HL-60 (cell line): ENCODE measurements at places on chromosomes 11 and 22.

DNA sequence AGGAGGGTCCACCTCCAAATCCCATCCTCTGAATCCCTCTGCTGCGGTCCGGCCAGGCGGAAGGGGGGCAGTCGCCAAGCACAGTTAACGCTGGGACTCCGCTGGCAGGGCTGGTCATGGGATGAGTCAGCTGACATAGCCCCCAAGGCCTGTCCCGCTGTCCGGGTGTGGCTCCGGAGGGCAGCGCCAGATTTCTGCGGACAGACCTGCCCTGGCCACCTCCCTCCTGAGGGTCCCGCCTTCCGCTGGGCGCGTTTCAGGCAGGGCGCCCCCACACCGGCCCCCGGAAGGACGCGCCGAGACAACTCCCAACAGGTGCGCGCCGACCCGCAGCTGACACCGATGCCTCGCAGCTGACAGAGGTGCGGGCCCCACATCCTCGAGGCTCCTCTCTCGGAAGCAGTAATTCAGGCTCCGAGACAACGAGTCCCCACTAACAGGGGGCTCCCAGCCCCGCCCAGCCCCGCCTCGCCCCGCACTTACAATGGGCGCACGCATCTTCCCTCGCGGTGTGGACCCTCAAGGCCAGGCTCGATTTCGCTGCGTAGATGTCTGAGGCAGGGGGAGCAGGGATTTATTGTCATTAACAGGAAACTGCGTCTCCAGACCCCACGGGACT is 607 bp downstream of the PLAAT3 start:
- DNase-seq: no peak

GRCh38 chr22:40911772-40912171 is 39.4 kb upstream of the RBX1 start:
- no peak for DNase-seq

- DNase-seq: peak; percentile 11
Measured at GRCh38 chr11:109911488-109911887, 181.7 kb upstream of the ZC3H12C start.

GRCh38 chr22:35154937-35155387 is 89.0 kb downstream of the ISX start:
- DNase-seq: peak; percentile 8

GRCh38 chr22:24067587-24068376 is 56.7 kb downstream of the CABIN1 start:
- peak; percentile 47 for DNase-seq

DNA sequence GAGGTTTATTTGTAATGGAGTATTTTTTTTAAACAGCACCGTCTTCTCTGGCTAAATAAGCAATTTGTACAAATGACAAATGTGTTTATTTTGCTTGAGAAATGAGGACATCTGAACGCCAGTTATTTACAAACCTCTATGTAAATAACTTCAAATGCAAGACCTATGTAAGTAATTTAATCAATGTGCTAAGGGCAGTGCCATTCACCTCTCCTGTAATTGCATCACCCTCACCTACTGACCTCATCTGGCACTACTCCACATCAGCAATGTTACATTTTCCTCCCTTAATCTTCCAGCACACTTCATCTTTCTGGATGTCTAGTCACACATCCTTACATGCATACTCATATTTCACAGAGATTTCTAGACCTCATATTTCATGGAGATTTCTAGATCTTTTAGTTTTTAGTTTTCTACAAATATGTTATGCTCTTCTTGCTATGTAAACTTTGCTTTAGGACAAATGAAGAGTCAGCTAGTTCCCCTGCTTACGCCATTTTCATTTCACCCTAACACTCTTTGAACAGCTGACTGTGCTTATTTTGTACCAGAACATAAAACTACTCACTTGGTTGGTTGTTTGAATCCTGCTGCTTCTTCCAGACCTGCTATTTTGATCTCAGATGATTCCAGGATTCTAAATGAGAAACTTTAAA is 238.6 kb downstream of the GRM5 start:
- no peak for DNase-seq

DNA sequence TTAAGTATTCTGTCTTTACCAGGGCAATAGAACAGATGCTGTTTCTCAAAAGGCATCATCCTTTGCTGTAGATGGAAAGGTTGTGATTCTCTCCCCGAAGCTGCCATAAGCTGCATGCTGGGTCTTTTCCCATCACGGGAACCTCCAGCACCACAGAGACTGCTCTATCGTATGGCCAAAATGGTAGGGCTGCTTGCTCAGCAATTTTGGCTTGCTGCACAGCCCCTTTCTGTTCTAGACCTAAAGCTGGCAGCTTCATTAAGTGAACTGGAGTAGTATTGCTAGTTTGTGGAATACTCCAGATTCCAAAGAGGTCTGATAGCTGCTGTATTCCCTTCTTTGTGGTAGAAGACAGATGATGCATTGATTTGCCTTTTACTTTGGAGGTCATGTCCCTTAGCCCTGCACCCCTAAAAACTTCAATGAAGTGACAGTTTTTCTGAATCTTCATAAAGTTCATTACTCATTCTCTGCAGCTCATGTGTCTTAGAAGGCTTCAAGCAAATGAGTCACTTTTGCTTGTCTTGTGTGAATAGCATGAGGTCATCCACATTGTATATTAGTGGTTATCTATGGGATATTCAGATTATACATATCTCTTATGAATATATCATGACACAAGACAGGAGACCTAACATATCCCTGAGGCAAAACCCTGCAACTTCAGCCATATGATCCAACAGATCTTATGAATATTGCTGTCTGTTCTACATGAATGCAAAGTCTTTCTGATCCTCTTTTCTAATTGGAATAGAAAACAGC is 245.3 kb downstream of the FAM76B start:
- no peak for DNase-seq

DNA sequence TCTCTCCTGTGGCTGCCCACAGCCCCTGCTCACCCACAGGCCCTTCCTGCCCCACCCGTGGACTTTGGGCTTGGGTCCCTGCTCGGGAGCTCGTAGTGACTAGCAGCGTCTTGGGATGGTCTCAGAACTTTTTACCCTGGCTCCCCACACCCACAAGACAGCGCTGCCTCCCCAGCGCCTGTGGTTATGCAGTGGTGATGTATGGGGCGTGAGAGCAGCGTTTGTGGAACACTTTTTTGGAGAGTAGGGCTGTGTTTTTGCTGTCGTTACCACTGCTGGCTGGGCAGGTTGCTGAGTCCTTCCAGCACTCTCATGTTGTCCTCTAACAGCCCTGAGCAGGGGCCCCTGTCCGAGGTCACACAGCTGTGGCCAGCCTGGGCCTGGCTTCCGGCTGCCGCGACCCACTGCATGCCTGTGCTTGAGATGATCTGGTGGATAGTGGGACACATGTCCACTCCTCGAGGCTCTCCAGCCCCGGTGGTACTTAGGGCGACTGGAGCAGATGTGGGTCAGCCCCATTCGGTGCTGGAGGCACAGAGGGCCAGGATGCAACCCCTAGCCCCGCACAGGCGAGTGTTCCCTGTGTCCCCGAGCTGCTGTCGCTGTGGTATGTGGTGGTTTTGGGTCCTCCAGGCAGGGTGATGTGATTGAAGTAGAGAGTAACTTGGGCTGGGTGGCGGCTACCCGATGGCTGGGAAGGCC is 7.1 kb upstream of the GRAMD4 start:
- DNase-seq: peak; percentile 70

GRCh38 chr22:44030702-44031082 is 6.6 kb downstream of the PARVB start:
- DNase-seq: no peak

- no peak for DNase-seq
Measured at GRCh38 chr22:44309647-44310046, 3.1 kb downstream of the SHISAL1 start.

GRCh38 chr11:119593346-119593745 is 135.7 kb downstream of the NECTIN1 start:
- no peak for DNase-seq

GRCh38 chr11:3170756-3171650 is 5.9 kb upstream of the OSBPL5 start:
- no peak for DNase-seq

- DNase-seq: no peak
Measured at GRCh38 chr11:19040051-19040450, 20.5 kb downstream of the MRGPRX2 start.

- no peak for DNase-seq
Measured at GRCh38 chr11:92224407-92225124, at the start of gene FAT3. Gene FAT3 (plus strand): TSS chr11:92224818. CDS start chr11:92352113, 127,295 bp downstream.

GRCh38 chr11:64348383-64349024 is 8.5 kb downstream of the CCDC88B start:
- no peak for DNase-seq

DNA sequence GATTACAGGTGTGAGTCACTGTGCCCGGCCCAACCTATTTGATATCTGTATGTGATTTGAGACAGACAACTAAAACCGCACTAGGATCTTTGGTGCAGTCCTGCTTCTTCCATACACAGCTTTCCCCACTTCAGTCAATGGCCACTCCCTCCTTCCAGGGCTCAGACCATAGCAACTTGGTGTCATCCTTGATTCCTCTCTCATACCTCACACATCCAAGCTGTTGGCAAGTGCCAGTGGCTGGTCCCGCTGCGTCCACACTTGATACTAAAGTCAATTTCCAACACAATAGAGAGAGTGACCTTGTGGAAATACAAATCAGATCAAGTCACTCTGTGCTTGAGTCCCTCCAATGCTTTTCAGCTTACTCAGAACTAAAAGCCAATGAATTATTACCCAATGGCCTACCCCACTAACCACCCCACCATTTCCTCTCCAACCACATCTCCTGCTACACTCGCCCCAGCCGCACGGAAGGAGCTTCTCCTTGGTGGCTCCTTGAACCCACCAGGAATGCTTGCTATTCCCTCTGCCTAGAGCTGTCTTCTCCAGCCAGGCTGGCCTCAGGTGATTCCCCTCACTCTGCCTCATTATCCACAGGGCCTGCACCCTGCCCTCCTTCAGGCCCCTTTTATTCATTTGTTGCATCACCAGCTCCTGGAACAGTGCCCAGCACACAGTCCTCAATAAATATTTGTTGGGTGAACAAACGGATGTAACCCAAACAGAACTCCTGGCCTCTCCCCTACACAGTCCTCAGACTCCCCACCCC is 12.9 kb downstream of the ABTB2 start:
- DNase-seq: peak; percentile 22

GRCh38 chr11:73158356-73159051 is 16.4 kb upstream of the FCHSD2 start:
- DNase-seq: no peak

- no peak for DNase-seq
Measured at GRCh38 chr11:128193615-128194014, 393.7 kb downstream of the ETS1 start.

DNA sequence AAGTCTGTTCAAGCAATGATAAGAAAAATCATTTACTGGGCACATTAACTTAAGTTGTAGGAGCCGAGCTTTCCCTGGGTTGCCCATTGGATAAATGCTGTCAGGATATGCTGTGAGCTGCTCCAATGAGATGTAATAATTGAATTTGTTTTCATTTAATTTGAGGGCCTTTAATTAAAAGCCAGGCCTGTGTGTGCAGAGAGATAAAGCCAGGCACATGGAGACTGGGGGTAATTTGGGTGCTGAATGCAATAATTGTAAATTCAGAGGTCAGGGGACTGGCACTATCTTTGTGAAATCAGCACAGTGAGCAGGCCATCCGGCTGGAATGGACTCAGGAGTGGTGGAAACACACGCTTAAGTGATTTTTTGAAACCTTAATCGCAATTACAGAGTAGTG is 125.8 kb downstream of the OPCML start:
- no peak for DNase-seq

DNA sequence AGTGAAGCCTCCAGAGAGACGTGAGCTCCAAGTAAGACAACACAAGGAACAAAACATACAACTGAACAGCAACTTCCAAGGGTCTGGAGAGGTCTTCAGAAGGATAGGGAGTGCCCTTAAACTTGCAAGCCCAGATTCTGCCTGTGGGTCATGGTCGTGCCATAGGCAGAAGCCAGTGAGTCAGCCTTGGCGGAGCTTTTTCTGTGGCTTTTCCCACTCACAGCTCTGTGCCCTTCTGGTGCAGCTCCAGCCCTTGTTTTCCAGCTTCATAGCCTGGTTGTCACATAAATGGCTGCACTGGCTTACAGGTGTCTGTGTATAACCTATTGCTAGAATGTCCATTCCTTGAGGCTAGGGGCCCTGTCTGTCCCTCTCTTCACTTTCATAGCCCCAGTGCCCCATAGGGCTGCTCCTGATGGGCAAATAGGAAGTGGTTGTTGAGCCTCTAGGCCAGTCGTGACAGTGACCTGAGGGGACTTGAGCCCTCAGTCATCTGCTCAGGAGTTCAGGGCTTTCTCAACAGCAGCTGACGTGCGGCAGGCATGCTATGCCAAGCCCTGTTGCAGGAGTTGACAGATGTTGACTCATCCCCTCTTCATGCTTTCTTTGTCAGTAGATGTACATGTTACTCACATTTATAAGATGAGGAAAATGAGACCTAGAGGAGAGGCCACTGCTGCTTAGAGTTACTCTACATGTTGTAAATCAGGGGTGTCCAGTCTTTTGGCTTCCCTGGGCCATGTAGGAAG is 7.4 kb downstream of the MED15 start:
- no peak for DNase-seq

DNA sequence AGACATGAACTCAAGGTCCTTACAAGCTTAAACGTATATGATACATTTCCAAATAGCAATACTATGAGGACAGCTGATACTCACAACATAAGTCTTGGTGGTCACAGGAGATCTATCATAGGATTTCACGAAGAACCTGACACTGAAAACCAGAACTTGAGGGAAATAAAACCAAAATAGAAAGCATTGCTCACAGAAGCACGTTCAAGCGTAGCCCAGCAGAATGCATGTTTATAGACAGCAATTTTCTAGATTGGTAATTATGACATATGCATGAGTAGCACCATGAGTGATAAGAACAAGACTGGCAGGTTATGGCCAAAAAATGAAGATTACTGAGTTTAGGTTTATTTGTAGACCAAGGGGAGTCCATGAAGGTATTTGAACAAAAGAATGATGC is 243.5 kb downstream of the ETS1 start:
- DNase-seq: no peak

- no peak for DNase-seq
Measured at GRCh38 chr11:111538407-111539114, 2.0 kb upstream of the LAYN start.
